ENCODE measurements at places on chromosomes 3 and 15.

- no peak for DNase-seq
These were observed 338.9 kb upstream of the GBE1 start for GRCh38 chr3:82100378-82100777.

DNA sequence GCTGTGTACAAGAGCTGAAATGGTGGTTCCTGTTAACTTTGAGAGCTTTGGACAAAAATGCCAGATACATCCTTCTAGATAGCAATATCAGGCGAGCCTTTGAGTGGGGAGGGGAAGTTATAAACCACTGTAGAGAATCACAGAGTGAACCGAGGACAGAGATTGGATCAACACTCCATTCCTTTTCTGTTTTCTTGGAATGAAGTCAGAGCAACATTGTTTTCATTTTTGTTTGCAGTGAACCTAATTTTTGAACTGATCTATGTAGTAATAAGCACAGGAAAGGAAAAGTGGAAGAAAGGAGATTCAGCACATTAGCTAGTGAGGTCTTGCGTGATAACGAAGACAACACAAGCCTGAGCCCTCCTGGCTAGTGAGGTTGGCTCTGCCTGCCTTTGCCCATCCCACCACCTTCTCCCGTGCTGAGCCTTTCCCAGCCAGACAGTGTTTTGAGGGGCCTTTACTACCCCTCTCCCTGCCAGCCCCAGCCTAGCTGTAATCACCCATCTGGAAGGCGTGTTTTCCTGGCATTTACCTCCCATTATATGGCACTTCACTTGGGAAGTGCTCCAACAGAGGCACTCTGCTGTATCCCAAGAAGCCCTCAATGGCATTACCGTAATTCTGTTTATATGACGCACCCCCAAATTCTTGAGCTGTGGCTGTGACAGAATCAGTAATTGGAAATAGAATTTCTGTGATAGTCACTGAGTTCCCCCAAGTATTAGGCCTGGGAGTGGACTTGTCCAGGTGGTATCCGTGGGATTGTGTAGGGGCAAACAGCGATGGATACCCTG is 129.8 kb downstream of the CACNA1D start:
- DNase-seq, result no peak

DNA sequence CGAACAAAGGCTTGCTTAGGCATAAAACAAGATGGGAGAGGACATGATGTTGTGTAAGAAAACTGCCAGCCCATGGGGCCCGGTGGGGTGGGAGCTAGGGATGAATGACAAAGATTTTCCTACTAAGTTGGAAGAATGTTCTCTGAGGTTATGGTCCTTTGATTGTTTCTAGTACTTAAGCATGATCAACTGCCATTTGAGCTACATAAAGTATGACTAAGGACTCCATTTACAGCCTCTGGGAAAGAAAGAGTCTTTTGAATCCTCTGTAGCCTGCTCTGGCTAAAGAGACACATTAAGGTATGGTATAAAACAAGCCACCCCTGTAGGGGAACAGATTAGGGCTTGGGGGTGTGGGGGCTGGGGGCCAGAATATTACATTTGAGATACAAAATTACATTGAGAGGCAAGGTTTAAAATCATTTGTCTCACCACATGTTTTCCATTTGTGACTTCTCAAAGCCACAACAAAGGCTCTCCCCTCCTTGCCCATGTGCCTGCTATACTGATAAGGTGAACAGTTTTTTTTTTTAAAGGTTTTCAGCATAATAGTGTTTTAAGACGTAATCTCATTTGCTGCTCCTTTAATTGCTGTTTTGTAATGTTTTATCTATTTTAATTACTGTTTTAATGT is 323.4 kb downstream of the CHST2 start:
- DNase-seq, result no peak

DNA sequence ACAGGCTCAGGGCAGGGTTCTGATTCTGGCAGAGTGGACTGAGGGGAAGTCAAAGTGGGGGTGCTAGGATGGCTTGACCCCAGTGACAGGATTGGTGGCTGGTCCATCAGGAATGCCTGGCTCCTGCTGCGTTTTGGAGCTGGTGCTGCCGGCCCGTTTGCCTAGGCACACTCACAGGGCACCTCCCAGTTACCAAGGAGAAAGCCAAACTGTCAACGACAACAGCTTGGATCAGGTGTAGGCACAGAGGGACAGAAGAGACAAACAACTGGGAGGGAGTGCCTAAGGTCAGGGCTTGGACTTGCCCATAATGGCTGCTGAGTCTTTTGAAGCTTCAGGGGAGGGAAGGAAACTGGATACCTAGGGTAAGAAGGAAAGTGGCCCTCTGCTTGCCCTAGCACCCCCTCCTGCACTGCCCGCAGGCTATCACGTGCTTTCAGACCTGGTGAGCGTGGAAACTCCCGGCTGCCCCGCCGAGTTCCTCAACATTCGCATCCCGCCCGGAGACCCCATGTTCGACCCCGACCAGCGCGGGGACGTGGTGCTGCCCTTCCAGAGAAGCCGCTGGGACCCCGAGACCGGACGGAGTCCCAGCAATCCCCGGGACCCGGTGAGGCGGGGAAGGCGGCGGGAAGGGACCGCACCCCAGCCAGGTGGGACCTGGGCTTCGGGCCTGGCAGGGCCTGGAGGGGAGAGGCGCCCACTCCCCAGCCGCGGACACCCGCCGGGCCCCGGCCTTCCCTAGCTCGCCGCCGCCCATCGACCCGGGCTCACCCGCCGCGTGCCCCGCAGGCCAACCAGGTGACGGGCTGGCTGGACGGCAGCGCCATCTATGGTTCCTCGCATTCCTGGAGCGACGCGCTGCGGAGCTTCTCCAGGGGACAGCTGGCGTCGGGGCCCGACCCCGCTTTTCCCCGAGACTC is 5.1 kb downstream of the DUOX1 start:
- DNase-seq, result no peak

DNA sequence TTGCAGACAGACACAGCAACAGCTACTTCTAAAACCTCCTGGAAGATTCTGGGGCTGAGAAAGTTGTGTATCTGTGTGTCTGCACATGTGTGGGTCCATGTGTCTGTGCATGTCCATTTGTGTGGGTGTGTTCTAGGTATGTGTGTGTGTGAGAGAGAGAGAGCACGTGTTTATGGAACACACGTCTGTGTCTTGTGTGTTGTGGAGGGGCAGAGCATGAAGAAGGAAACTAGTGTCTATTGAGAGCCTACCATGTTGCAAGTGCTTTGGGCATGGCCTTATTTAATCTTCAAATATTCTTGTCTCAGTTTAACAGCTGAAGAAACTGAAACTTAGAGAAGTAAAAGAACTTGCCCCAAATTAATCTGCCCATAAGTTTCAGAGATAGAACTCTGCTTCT is 327.5 kb downstream of the UACA start:
- DNase-seq, result no peak

GRCh38 chr15:55037071-55037470 is 159.7 kb downstream of the RSL24D1 start:
- no peak for DNase-seq

- no peak for DNase-seq
These were observed 49.4 kb downstream of the NFKBIZ start for GRCh38 chr3:101898752-101899169.

DNA sequence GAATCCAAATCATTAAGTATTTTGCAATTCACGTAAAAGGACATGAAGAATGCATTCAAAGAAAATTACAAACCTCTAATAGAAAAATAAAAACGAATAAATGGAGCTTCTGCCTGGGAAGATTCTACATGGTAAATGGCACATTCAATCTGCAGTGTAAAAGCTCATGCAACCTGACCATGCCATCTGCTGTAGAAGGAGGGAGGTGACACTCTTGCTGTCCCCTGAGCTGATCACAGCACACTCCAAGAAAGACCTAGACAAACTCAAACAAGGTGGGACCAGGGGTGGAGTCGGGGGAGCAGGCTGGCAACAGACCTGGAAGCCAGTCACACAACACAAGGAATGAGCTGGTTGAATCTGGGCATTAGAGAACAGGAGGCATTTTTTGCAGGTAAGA is 101.8 kb downstream of the BDH1 start:
- no peak for DNase-seq

GRCh38 chr15:78193731-78194567 is 40.4 kb downstream of the ACSBG1 start:
- DNase-seq, result no peak

DNA sequence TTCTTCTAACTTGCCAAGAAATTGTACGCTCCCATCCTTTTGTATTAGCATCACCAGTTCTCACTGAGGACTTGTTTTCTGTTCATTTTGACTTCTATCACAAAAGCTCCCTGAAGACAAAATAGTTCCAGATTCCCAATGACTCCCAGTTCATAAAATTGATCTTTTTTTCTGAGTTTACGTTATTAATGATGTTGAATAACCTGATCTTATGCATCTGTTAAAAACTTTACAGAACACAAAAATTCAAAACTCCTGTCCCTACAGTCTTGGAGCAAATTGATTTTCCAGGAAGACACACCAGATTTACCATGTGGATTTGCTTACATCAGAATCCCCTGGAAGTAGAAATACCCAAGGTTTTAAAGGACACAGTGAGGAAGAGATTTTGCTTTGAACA is 8.3 kb upstream of the KCNMB2 start:
- DNase-seq, result no peak

DNA sequence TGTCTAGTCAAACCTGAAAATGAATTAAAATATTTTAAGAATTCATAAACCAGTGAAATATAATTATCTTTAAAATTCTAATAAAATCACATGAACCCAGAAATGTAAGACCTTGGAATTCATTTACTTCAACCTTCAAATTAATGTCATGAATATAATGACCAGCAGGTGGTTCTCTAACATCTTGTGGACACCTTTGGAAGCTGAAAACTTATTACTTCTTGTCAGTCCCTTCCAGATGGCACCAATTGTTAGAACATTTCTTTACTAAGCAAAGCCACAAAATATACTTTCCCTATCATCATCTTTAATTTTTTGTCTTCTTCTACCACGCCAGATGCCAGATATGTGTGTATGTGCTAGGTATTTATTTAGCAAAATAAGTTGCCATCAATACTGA is 240.0 kb downstream of the MBNL1 start:
- DNase-seq, result no peak

DNA sequence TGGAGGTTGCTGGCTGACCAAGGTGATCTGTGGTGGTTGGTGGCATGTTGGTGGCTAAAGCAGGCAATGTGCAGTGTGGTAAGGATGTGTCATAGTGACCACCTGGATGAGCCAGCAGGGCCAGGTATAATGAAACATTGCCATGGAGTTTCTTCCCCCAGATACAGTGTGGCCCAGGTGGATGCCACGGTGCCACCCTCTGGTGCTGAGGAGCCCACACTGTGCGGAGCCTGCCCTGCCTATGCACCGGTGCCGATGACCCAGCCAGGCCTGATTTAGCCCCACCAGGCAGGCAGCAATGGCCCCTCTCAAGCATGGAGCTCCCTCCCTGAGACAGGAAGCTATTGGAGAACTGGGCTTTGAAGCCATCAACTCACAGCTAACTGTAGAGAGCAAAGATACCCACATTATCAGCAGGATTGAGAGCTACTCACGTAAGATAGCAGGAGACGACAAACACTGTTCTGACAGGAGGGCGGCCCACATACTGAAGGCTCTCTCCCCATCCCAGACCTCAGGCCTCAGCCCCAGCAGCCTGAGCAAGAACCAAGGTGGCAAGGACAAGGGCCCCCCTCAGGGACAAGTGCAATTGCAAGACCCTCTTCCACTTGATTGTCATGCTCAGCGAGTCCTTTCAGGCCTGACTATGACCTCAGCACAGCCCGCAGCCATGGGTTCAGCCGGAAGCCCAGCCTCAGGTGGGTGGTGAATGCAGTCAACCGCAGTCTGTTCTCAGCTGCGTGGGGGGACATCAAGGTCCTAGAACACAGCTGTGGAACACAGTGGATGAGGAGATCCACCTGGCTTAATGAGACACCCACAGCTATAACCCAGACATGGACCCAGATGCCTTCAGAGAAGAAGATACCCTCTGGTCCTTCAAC is 82.8 kb upstream of the CDV3 start:
- DNase-seq, result no peak

GRCh38 chr15:77629070-77630030 is 3.4 kb downstream of the LINGO1 start:
- DNase-seq, result no peak

DNA sequence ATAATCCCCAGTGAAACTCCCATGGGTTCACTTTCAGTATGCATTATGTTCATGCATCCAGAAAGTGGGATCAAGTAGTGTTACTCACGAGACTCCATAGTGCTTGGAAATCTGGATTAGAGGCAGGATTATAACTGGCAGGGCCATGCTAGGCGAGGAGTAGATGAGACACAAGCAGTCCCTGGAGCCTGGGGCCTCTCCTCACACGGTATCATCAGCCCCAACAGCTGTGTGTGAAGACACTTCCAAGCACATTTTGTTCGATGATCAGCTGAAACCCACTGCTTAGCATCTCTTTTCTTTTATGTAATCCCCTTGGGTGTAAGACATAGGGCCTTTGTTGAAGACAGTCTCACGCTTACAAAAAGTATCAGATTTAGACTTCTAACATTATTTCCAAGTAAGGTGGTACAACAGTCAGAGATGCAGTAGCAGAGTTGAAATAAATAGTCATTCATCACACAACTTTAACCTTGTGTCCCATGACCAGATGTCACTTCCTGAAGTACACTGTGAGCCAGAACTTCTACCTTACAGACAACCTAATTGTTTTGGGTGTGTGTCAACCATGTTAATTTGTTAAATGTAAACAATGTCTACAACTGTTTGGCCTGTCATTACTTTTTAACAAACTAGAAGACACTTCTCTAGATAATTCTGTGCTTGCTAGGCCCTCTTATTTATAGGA is 116.9 kb downstream of the GADL1 start:
- no peak for DNase-seq

DNA sequence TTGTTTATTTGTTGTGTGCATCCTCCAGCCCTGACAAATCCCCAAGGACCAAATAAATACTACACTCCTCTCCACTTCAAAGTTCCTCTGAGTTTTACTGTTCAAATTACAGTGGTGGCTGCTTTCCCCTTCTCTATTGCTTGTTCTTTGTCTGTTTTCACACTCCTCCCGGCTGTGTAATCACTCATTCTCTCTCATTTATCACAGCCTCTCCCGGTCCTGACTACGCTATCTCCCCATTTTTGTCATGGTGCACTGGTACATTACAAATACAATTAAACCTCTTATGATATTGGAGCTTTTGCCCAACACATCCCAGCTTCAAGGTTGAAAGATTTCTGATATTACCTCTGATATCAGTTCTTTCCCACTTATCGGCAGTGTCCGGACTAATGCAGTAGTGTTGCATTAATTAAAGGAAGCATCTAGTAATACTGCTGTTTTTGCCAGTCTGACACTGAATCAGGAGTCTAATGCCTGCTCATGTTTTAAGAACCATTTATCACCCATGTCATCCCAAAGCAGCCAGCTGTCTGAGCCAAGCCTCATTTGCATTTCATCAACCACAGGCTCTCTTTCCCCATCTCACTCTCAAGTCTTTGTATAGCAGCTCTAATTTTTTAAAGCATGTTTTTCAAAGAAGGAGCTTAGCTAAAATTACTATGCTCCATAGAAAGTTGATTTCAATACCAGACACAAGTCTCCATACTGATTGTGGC is 740.5 kb downstream of the ROBO2 start:
- DNase-seq, result no peak

- DNase-seq, result no peak
These were observed 8.2 kb downstream of the ALG3 start for GRCh38 chr3:184240384-184241140.

- DNase-seq, result no peak
These were observed 61.6 kb downstream of the TMEM39A start for GRCh38 chr3:119401503-119402440.
